Activated gamma-delta T cell treated with anti-CD3 and anti-CD28 coated beads, Interleukin-2, amount 50 U/mL, for 16 hours (primary cell): ENCODE measurements at places on chromosomes 7 and 10.

- DNase-seq = no peak
Observed at GRCh38 chr10:44971434-44971833, 7.2 kb downstream of the DEPP1 start.

- DNase-seq = no peak
Observed at GRCh38 chr7:112234147-112234546, 27.7 kb downstream of the ZNF277 start.

- DNase-seq = no peak
Observed at GRCh38 chr7:129499999-129500398, 2.3 kb upstream of the SMKR1 start.

- no peak for DNase-seq
Observed at GRCh38 chr10:24009115-24009514, 199.8 kb upstream of the KIAA1217 start.

DNA sequence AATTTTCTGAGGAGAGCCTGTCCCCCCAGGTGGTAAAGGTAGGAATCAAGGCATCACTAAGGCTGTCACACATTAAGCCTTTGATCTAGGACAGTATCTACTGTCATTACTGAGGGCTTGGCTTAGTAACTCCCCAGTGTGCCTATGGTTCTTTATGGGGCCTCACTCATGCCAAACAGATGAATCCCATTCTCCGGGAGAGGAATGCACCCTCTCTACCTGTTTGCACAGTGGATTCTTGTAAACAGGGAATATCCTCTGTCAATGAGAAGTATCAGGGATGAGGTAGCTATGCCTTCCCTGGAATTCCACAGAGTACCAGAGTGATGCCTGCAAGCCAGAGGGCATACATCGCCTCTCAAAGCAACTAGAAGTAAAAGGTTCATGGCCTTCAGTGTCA, 3.9 kb upstream of the CPN1 start:
- DNase-seq = no peak

DNA sequence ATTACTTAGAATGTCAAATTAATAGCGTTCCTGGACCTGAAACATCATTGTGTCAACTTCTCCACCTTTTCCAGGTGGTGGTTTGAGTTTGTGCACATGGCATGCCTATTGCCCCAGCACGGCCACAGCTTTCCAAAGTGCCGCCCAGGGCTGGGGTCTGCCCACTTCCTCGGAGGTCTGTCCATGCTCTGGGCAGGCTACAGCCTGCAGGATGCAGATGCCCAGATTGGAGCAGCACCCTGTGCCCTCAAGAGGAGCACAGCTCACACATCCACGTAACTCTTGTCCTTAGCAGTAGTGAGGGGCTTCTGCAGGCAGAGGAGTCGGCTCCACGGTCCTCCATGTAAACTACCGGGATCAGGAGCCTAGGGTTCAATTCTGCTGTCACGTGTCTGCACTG, 238.6 kb downstream of the EBF3 start:
- DNase-seq = no peak

DNA sequence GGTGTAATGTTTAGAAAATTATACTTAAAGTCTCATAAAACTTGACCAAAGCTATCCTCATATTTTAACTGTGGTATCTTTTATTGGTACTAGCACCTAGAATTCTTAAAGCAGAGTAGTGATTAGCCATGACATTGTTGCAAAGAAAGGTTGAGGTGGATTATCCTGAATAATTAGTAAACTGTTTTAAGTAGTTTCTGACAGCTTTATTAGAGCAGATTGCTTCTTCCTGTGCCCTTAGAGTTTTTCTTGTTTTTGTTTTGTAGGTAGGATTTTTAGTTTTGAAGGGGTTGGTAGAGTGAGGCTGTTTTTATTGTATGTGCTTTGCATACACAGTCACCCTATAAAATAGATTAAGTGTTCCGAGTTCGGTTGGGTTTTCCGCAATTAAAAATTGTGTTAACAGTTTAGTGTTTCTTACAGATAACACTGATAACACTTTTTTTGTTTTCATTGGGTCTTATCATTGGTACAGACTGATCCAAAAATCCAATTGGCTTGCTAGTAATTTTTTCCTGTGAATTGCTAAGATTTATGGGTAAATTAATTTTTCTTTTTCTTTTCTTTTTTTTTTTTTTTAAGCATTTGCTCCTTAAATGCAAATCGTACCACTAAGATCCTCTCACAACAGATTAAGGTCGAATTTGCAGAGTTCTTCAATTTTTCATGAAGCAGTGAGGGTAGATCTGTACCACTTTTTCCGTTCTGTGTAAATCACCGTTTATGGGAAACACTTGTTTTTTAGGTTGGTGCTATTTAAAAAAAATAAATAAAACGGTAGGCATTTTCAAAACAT, 2.1 kb upstream of the PBLD start:
- no peak for DNase-seq

DNA sequence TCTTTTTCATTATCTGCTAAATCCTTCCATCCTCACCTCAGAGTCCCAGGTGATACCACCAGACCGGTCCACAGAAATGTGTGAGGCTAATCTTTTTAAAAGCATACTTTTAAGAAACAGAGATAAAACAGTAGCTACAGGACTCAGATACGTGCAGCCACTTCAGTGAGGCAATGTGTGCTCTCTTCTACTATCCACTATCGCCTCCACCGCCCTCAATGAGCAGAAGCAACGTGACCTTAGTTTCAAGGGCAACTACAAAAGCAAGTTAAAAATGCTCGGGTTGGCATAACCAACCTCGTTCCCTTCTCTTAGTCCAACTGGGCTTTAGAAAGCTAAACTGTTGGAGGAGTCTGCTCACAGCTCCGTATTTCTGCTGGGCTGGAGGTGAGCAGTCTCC, 4.2 kb downstream of the FGFR2 start:
- DNase-seq = no peak

GRCh38 chr10:92897916-92898315, 49.6 kb downstream of the EXOC6 start:
- DNase-seq = no peak

GRCh38 chr10:122675278-122675677, 24.4 kb downstream of the C10orf120 start:
- no peak for DNase-seq

- no peak for DNase-seq
Observed at GRCh38 chr7:129332254-129333035, 101.8 kb upstream of the STRIP2 start.

- no peak for DNase-seq
Observed at GRCh38 chr7:111756687-111757178, 194.4 kb upstream of the IMMP2L start.

DNA sequence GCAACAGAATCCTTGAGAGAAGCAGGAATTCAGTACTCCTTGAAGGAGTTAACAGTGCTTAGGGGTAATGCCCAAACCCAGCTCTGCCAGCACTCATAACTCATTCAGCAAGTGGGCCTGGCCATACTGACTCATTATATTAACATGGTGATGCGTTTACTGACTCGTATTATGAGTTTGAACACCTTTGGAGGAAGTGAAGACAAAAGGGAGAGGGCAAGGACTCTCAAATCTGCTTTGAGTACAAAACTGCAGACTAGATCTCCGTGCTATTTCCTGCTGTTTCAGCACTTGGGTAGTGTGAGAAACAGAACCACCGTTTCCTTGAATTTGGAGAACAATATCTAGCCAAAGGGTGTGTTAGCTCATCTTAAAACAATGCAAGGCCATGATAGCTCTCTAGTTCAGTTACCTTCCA, 30.8 kb downstream of the SLC16A9 start:
- DNase-seq = no peak

DNA sequence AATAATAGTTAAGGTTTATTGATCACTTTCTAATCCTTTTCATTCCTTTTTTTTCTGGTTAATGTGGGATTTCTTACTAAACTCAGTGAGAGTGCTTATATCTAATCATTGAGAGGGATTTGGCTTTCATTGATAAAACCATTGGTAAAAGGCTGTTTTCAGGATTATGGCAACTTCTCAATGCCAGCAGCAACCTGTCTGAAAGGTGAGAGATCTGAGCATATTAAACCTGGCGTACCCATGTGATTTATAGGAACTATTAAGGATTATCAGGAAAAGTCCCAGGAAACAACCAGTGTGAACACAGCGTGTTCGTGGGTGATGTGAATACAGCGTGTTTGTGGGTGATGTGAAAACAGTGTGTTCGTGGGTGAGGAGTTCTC, 65.9 kb downstream of the PDIA4 start:
- no peak for DNase-seq

DNA sequence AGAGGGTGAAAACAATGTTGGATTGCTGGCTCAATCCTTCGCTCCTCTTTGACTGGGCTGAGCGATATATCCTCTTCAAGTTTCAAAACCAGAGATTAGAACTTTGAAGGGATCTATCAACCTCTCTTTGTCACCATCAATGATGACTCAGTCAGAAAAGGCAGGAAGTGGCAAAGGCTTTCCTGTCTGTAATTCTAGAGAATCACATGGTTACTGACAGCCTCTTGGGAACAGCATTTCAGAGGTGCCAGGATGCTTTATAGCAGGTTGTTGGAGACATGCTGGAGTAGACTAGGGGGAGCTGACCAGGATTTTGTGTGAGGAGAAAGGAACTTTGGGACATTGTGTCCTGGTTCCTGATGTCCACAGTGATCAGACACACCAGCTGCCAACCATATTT, 81.3 kb downstream of the PRKCQ start:
- peak; percentile 22 for DNase-seq

DNA sequence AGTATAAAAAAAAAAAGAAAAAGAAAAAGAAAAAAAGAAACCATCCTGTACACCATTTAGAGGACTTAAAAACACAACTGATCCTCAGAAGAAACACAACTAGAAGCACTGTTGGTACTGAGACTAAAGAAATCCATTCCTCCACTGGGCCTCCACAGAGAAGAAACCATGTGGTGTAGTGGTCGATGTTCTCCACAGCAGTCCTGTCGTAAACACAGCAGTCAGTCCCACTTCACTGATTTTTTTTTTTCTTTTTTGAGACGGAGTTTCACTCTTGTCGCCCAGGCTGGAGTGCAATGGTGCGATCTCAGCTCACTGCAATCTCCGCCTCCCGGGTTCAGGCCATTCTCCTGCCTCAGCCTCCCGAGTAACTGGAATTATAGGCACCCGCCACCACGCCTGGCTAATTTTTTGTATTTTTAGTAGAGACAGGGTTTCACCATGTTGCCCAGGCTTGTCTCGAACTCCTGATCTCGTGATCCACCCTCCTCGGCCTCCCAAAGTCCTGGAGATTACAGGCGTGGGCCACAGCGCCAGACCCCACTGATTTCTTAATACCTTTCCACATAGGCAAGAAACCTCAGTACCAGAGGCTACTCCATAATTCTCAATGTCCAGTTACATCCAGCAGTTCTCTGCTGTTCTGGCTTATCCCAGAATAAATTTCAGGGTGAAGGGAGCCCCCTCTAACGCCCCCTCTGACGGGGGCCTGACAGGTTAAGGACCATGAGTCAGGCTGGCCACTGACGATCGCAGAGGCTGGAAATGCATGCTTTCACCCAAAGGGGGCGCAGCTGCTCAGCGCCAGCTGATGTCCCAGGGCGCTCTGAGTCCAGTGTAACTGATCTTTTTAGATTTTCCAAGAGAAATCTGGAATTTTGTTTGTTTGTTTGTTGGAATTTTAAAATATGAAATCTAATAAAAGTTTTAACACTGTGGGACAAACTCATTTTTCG, 24.8 kb upstream of the FFAR4 start:
- no peak for DNase-seq

- DNase-seq = peak; percentile 39
Observed at GRCh38 chr7:351256-351655, 61.3 kb downstream of the FOXL3 start.

DNA sequence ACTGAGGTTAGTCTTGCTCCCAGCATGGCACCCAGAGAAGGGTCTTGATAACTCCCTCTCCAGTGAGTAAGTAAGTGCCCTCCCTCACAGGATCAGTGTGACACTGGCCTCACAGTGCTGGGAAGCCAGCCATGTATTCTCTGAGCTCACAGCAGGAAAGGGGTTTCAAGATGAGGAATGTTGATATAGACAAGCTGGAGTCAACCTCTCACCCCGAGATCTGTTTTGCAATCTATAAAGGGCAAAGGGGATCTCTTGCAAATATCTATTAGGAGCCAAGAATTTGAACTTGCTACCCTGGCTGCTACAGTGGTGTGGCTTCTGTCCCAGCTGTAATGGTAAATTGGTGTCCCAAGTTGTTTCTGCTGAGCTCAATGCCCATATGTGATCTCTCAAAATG, 70.2 kb upstream of the ADAM12 start:
- DNase-seq = no peak

GRCh38 chr10:50497758-50498157, 126.0 kb downstream of the SGMS1 start:
- no peak for DNase-seq

DNA sequence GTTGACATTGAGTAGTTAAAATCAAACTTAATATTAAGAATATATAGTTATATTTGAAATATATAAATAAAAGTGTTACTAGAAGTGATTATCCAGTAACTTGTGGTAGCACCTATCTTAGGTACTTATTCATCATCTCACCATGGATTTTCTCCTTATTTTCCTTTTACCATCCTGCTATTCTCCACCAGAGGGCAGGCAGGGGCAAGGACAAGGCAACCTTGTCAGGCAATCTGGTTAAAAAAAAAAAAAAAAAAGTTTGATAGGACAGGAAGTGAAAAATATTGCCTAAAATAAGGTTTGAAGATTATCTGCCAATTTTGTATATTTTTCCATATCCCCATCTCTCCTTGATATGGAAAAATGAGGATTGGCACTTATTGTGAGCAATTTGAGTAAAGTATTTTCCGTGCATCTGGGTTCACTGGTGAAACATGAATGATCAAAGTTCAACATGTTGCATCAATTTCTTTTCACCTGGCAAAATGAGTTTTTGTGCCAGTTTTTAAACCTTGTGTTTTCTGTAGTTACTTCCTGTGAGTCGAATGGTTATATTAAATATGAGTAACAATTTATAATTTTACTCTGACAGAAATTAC, 256.7 kb downstream of the AGMO start:
- DNase-seq = no peak

DNA sequence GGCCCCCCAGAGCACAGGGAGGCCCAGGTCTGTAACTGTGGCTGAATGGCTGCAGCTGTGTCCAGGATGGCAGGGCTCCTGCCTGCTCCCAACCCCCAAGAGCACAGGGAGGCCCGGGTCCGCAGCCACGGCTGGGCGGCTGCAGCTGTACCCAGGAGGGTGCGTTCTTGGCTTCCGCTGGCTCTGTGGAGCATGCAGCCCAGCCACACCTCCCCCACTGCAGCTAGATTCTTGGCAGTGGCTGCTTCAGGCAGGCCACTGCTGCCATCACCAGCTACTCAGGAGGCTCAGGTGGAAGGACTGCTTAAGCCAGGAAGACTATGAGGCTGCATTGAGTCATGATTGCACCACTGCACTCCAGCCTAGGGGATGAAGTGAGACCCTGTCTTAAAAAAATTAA, 27.9 kb downstream of the C7orf25 start:
- no peak for DNase-seq

- no peak for DNase-seq
Observed at GRCh38 chr10:47286116-47286505, 13.9 kb upstream of the GDF10 start.

- DNase-seq = no peak
Observed at GRCh38 chr7:102914585-102914984, 1.8 kb downstream of the LRRC17 start.

- no peak for DNase-seq
Observed at GRCh38 chr7:51901489-51901840, 584.9 kb upstream of the COBL start.
